ENCODE measurements at places on chromosomes 1 and 21.

- no peak for DNase-seq
Observed at GRCh38 chr1:154832384-154832783, 37.7 kb downstream of the KCNN3 start.

- no peak for DNase-seq
Observed at GRCh38 chr1:43134068-43134467, 38.0 kb downstream of the EBNA1BP2 start.

GRCh38 chr1:220255204-220255603, 17.0 kb downstream of the RAB3GAP2 start:
- no peak for DNase-seq

DNA sequence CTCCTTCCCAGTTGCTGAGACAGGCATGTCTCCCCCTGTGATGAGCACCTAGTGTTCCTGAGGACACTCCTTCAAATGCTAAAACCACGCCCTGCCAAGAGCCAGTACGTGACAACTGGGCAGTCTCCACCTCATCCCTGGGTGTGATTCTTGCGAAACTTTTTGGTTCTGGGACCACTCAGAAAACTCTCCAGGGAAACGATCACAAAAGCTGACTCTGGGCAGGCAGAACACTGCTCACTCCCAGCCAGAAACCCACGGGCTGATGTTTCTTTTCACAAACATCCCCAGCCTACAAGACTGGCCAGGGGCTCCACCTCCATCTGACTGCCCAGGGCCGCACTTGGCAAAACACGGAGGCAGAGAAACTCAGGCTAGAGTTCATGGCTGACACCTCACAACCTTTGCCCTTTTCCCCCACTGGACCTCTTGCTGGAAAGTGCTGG, 24.4 kb downstream of the DHRS3 start:
- DNase-seq: no peak

DNA sequence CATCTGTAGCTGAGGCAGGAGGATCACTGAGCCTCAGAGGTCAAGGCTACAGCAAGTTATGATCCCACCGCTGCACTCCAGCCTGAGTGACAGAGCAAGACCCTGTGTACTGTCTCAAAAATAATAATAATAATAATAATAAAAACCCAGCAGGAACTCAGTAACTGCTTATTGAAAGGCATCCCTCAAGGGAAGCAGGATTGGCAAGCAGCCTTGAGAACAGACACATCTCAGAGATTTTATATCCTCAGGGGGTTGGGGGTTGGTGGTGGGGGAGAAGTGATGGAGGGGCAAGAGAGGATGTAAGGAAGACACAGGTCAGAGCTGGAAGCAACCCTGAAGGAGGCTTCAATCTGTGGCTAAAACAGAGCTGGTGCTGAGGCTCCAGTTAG, 29.6 kb downstream of the GNB1 start:
- DNase-seq: no peak

GRCh38 chr1:101613546-101613945, 376.7 kb downstream of the S1PR1 start:
- no peak for DNase-seq

DNA sequence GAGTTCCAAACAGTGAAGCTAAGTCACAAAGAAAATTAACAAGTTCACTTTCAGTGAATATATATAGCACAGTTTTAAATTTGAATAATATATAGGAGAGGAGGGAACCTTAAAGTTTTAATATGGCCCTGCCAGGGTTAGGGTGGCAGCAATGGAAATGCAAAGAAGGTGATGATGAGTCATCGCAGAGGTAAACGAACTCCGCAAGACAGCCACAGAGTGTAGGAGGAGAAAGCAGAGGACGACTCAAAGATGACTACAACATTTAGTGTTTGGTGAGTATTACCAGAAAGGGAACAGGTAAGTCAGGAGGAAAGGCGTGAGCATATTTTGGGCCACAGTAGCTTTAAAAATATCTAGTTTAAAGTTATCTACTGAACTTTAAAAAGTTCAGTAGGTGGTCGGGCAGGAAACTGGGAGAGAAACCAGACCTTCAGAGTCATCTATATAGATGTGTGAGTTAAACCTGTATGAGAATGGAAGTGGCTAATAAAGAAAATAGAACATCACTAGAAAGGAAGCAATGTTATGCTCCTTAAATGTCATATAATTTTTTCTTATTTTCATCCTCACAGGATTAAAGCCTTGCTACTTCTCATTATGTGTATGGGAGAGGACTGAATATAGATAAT, 75.7 kb downstream of the UCHL5 start:
- no peak for DNase-seq

- no peak for DNase-seq
Observed at GRCh38 chr1:185646202-185646683, 87.9 kb upstream of the HMCN1 start.

DNA sequence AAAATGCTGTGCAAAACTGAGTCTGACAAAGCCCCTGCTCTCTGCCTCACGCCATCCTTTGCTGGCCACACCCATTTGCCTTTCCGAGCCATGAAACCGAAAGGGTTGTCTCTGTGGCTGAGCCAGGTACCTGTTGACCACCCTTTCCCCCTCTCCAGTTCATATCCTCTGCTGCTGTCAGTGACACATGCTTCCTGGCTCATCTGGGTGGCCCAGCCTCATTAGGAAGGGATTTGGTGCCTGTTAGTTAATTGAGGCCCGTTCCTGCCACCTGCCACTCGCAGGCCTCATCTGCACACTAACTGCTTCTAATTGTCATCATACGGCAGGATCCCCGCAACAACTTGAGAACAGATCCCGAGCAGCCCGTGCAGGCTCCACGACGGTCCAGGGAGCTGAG, 79.2 kb downstream of the OLIG1 start:
- DNase-seq: no peak

DNA sequence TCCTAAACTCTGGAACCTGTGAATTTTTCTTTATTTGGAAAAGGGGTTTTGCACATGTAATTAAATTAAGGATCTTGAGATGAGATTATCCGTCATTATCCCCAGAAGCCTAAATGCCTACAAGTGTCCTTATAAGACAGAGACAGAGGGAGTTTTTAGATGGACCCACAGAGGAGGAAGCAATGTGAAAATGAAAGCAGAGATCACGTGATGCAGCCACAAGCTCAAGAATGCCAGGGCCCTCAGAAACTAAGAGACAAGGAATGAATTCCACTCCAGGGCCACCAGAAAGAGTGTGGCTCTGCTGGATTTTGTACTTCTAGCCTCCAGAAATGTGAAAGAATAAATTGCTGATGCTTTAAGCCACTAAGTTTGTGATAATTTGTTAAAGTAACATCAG, 183.6 kb upstream of the UBE2U start:
- no peak for DNase-seq

DNA sequence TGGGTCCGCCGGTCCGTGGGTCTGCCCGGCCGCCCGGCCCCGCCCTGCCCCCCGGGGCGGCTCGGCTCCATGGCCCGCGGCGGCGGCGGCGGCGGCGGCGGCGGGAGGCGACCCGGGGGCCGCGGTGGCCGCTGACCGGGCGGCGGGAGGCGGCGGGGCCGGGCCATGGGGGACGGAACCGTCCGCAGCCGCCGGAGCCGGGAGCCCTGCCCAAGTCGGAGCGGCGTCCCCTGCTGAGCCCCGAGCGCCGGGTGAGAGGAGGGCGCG, 184 bp downstream of the B4GALT2 start:
- no peak for DNase-seq

GRCh38 chr1:228375578-228376261, 30.9 kb downstream of the TRIM11 start:
- DNase-seq: no peak

GRCh38 chr1:109796484-109797302, 33.0 kb upstream of the EPS8L3 start:
- DNase-seq: no peak

DNA sequence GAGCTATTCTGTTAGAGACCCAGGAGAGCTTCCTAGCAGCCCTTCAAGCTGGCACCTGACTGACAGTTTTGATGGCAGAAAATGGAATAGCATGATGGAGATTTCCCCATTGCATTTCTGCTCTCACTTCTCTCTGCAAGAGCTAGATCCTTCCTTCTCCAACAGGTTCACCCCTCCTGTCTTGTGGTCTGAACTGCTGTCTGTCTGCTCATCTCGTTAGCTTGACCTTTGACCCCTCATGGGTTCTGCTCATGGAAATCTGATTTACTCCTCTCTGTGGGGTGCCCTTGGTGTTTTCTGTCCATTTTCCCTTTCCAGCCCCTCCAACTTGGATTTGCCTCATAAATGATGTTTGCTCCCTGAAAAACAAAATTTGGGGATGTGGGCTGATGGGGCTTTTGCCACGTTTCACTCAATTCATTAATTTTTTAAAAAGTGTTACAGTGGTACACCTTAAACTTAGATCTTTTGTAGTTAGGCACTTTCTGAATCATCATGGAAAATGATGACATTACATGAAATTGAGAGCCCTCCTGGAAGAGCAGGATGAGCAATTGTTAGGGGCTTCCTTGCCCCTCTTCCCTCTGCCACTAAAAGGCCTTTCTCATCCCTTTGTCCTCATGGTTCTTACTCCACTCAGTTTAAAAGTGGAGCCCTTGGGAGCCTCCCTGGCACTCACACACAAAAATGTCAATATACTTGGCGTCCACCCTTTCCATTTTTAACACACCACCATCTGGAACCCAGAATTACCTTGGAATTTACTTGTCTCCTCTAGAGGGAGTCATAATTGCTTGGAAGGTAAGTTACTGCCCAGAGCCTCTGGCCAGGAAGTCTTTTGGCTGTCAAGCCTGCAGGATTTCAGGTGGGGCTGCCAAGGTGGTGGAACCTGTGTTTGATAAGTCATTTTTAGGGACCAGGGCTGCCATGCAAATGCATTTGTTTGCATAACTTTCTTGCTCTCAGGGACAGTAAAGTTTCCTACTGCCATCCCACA, 31.9 kb upstream of the IL19 start:
- no peak for DNase-seq

GRCh38 chr21:19031953-19032352, 628.4 kb upstream of the TMPRSS15 start:
- DNase-seq: no peak

GRCh38 chr1:226942392-226942791, 2.3 kb downstream of the COQ8A start:
- no peak for DNase-seq

- DNase-seq: no peak
Observed at GRCh38 chr1:41412748-41413147, 51.5 kb downstream of the FOXO6 start.

DNA sequence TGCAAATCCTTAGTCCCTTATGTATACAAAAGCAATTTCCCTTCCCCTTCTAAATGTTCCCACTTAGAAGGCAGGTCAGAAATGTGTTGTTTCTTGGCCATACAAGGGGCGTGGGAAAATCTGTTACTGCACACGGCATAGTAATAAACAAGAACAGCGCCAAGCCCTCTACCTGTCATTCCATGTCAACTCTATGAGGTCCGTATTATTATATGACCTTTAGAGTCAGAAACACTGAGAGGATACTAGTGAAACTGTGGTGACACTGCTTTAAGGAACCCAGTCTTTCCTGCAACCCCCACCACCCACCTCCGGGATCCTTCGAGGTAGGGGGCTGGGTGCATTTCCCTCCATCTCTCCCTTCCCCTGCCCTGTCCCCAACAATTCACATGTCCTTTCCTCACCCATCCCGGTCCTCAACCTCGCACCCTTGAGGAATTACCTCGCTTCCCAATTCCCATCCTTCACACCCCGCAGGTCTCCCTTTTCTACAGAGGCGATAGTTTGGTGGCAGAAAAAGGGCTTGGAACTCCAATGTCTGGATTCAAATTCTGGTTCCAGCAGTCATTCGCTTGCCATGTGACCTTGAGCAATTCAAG, 647 bp downstream of the SDHB start:
- DNase-seq: no peak

GRCh38 chr1:200317236-200317635, 92.6 kb downstream of the ZNF281 start:
- DNase-seq: no peak

All from stimulated activated CD8-positive, alpha-beta memory T cell treated with anti-CD3 and anti-CD28 coated beads, Interleukin-7, amount 100 ng/mL, for 48 hours (primary cell).